Osteocyte (in vitro differentiated cells): ENCODE measurements at places on chromosomes 3 and 15. TPM values are rescaled to one million over a fixed set of nuclear protein-coding genes. Genes with fewer than 3 reads are reported as not detected.

Gene UBE2E2
- total RNA-seq = 42.4 and 67.3 TPM in 2 replicates

DNA sequence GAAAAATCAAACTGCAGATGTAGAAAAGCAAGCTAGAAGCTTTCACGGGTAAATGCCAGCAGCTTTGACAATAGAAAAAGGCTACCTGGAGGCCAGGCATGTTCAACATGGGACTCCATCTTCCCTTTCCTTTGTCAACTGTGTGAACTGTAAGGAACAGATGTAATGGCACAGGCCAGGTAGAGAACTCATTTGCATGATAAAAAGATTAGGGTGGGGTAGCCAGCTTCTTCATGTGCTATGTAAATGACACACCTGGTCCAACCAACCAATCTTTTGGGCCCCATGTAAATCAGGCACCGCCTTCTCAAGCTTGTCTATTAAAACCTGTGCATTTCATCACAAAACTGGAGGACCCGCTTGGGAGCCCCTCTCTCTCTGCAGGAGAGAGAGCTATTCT lies 686.5 kb upstream of the GOLIM4 start:
- DNase-seq = no peak

GRCh38 chr15:80142646-80143045 lies 10.2 kb upstream of the FAH start:
- no peak for DNase-seq

Gene CHST14
- total RNA-seq = 46.4 and 48.8 TPM in 2 replicates

- peak; percentile 63 for DNase-seq
These were observed 34.2 kb downstream of the BCL2L10 start for GRCh38 chr15:52078197-52078875.

Gene CASR
- total RNA-seq = not detected in 2 replicates
